Colonic mucosa (tissue), 4 donors: ENCODE measurements at places on chromosomes 12 and 14.

- no peak for DNase-seq
Measured at GRCh38 chr12:54337854-54338650, 13.1 kb downstream of the COPZ1 start.

DNA sequence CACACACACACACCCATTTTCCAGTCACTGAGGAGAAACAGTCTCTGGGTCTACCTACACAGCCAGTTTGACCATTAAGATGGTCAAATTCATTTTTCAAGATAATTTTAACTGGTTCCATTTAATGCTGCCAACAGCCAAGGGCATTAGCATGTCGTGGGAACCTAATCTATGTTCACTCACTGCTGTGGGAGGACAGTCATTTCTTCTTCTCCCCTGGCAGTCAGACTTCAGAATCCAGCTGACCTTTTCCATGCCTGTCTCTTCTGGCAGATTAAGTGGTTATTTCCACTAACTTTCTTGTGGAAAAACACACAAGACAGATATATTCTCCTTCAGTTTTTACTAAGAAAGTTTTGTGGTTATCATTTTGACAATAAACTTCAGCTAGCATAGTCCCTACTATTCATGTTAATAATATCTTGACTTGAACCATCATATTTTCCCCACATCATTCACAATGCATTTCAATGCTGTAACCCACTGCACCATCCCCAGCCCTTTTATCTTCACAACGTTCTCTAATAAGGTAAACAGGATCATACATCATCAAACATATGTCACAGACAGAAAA, 82.2 kb downstream of the DAD1 start:
- DNase-seq: no peak

- DNase-seq: no peak
Measured at GRCh38 chr12:87140262-87140661, 884.1 kb upstream of the MGAT4C start.

DNA sequence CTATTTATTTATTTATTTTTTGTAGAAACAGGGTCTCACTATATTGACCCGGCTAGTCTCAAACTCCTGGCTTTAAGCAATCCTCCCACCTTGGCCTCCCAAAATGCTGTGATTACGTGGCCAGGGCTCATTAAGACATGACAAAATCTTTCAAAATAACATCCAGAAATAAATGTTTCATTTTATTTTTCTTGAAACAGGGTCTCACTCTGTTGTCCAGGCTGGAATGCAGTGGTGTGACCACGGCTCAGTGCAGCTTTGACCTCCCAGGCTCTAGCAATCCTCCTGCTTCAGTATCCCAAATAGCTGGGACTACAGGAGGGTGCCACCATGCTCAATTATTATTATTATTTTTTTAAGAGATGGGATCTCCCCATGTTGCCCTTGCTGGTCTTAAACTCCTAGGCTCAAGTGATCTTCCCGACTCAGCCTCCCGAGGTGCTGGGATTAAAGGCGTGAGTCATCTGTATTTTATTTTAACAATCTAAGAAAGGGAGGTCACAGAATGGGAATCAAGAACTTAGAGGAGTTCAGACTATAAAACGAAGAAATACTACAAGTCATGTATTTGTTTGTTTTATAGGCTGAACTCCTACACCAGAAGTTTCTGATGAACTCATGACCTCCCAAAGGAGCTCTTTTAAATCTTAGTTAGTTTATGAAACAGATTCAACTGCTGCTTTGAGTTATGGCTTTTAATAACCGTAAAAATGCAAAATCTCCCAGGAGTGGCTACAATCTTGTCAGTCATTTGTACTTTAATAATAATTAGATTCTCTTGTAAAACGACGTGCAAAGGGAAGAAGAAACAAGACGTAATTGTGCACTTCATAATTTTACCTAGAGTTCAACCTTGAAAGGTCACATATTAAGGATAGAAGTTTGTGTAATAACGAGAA, 2.1 kb upstream of the TMEM263 start:
- no peak for DNase-seq

DNA sequence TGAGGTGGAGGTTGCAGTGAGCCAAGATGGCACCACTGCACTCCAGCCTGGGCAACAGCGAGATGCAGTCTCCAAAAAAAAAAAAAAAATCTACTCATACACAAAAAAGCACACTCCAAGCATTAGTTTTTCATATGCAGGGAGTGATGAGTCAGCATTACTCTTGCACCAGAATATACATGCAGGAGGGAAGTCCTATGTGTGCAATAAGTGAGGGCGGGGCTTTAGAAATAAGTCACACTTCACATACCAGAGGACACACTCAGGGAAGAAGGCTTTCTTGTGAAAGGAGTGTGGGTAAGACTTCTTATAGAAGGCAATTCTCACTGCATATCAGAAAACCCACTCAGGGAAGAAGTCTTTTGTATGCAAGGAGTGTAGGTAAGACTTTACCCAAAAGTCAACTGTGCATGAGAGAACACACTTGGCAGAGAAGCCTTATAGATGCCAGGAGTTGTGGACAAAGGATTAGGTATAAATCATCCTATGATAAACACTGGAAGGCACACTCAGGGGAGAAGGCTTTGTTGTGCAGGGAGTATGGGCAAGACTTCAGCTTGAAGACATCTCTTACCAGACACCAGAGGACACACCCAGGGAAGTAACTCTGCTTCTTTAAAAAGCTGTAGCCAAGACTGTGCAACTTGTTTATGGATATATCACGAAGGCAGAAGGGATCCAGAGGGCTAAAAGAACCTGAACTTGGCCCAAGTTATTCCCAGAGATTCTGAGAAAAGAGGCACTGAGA, 50.5 kb downstream of the ATF7 start:
- peak; percentile 38 for DNase-seq
